ENCODE measurements at places on chromosomes 13 and 19.

DNA sequence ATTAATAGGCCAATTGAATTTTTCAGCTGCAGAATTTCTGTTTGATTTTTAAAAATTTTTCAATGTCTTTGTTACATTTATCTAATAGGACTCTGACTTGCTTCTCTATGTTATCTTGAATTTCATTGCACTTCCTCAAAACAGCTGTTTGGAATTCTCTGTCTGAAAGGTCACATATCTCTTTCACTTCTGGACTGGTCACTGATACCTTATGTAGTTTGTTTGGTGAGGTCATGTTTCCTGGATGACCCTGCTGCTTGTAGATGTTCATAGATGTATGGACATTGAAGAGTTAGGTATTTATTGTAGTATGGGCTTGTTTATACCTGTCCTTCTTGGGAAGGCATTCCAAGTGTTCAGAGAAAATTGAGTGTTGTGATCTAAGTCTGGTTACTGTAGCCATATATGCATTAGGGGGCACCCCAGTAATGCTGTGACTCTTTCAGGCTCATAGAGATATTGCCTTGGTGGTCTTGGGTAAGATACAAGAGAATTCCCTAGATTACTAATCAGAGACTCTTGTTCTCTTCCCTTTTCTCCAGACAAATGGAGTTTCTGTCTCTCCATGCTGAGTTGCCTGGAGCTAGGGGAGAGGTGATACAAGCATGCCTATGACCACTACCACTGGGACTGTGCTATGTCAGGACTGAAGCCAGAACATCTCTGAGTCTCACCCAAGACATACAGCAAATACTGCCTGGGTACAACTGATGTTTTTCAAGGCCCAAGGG lies 27.8 kb downstream of the RFC3 start:
- no peak for DNase-seq

DNA sequence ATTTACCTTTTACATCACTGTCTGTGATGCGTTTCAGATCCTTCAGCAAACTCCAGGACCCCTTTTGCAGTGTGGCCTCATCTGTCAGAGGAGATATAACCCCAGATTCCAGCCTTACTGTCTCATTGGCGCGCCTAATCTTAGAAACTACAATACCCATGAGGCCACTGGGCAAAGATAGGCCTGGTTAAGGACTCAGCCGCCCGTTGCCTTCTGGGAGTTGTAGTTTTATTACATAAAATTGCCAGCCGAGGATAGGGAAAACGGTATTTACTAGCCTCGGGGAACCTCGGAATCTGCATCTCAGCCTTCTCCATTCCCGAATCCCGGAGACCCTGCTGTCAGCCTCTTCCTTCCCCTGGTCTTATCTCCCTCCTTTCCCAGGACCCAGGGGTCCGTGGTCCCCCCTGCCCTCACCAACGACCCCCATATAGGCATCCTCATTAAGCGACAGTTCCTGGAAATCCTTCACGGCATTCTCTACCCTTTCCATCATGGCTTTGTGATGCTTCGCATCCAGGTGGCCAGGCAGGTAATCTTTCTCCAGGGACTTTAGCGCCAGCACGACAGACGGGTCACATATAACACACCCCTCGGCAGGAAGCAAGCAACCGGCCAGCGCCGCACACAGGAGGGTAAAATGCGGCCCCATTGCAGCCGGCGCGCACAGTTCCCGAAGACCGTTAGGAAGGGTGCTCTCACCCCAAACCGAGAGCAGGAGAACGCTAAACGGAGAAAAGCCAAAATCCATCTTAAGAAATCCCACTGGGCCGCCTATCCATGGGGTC lies 1.3 kb downstream of the IZUMO1 start:
- peak; percentile 78 for DNase-seq

DNA sequence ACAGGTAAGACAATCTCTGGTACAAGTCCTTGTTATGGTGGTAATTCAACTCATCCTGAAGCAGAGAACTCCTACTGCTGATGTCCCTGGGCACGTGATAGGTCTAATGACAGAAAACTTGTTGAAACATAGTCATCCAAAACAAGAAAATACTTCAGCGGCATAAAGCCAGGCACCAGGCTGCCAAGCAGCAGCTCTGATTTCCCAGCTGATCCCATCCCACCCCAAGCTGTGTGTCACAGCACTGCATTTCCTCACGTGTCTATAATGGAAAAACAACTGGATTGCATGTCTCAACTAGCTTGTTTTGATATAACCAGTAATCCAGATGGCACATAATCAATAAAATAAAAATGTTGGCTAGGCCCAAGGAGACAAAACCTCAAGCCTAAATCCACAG lies 64.8 kb downstream of the MIPEP start:
- no peak for DNase-seq

- no peak for DNase-seq
Observed at GRCh38 chr13:30976025-30976424, 43.6 kb downstream of the TEX26 start.

Data from activated CD4-positive, alpha-beta T cell treated with anti-CD3 and anti-CD28 coated beads, Interleukin-2, amount 50 U/mL, for 16 hours (primary cell).